Activated T-helper 17 cell treated with anti-CD3 and anti-CD28 coated beads, Interleukin-2, amount 50 U/mL, for 72 hours (primary cell): ENCODE measurements at places on chromosomes 3 and 15. TPM values are rescaled to one million over a fixed set of nuclear protein-coding genes. Genes with fewer than 3 reads are reported as not detected.

DNA sequence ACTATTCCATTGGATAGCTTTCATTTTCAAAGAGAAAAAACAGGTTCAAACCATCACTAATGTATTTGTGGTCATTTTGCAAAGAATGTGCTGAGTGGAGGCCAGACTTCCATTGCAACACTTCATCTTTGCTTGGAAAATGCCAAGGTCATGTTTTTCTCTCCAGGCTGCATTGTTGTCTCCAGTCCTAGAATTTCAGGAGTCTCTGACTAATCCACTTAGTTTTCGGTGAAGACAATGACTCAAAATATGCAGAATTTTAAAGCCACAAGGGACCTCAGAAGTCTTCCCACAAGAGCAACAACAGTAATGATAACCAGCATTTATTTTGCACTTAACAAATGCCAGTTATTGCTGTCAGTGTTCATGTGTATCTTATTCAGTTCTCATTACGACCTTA is 277.0 kb downstream of the RYR3 start:
- no peaks in the 10 kb centered on the region for H3K36me3 ChIP-seq
- no peak overlapping the region for H3K27ac ChIP-seq
- no peak overlapping the region for H3K4me3 ChIP-seq
- no peak for ATAC-seq
- H3K27me3 ChIP-seq = peaks cover 15% of the 10 kb centered on the region

DNA sequence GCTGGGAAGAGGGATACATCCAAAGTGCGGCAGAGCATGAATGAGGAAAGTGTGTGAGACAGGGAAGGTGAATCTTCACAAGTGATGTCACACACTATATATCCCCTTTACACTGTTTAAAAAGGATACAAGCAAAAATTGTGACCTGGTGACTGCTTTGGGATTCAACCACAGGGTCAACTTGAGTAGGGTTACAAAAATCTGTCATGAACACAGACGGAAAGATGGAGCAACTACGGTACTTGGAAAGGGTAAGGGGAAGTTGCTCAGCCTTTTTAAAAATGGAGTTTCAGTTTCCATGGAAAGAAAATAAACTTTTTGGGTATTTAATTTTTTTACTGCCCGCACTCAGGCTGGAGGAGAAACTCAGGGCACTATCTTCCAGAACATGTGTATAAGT is 60.3 kb downstream of the B3GNT5 start:
- H3K4me3 ChIP-seq = no peak overlapping the region
- peaks cover 69% of the 10 kb centered on the region for H3K36me3 ChIP-seq
- no peaks in the 10 kb centered on the region for H3K27me3 ChIP-seq
- no peak for ATAC-seq

The PIERCE2 gene
- not detected for total RNA-seq

The LRRIQ4 gene
- total RNA-seq = 0.13 TPM

- no peak overlapping the region for H3K4me3 ChIP-seq
- no peak for ATAC-seq
- peaks cover 13% of the 10 kb centered on the region for H3K27me3 ChIP-seq
- no peaks in the 10 kb centered on the region for H3K4me1 ChIP-seq
- no peak overlapping the region for H3K27ac ChIP-seq
These were observed 56.2 kb downstream of the QTRT2 start for GRCh38 chr3:114112696-114113095.

DNA sequence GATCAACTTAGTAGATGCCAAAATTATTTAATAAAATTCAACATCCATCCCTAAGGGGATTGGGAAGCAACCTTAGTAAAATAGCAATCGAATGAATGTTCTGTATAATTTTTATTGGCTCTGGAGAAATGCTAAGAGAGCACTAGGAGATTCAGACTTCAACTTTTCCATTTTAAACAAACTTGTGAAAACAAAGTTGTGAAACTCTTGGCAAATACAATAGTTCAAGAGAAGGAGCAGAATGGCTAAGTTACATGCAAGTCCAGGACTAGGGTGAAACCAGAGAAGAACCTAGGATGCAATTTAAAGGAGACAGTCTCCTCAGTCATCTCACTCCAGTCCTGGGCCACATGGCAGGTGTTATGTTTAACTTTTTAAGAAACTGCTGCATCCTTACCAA is 16.7 kb upstream of the ZNF280D start:
- H3K27ac ChIP-seq = no peak overlapping the region
- no peaks in the 10 kb centered on the region for H3K27me3 ChIP-seq
- no peaks in the 10 kb centered on the region for H3K36me3 ChIP-seq
- H3K4me1 ChIP-seq = no peaks in the 10 kb centered on the region

The IRAK2 gene
- 10.1 TPM for total RNA-seq

DNA sequence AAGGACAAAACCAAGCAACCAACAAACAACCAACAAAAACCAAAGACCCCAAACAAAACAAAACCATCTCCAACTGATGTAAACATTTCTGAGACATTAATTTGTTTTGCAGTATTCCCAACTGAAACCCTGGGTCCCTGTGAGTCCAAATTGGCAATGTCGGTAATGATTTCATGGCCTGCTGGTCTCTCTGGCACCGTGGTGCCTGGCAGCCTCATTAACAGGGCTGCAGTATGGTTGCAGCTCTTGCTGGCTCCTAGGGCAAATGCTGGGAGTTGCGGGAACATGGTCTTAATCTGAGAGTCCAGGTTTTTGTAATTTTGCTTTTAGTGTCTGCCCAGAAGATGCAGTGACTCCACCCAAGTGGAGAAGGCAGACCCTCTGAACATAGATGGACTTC is 128.3 kb downstream of the SV2B start:
- H3K27me3 ChIP-seq = peaks cover 30% of the 10 kb centered on the region
- H3K27ac ChIP-seq = no peak overlapping the region
- no peak overlapping the region for H3K4me3 ChIP-seq
- no peaks in the 10 kb centered on the region for H3K36me3 ChIP-seq
- ATAC-seq = no peak

DNA sequence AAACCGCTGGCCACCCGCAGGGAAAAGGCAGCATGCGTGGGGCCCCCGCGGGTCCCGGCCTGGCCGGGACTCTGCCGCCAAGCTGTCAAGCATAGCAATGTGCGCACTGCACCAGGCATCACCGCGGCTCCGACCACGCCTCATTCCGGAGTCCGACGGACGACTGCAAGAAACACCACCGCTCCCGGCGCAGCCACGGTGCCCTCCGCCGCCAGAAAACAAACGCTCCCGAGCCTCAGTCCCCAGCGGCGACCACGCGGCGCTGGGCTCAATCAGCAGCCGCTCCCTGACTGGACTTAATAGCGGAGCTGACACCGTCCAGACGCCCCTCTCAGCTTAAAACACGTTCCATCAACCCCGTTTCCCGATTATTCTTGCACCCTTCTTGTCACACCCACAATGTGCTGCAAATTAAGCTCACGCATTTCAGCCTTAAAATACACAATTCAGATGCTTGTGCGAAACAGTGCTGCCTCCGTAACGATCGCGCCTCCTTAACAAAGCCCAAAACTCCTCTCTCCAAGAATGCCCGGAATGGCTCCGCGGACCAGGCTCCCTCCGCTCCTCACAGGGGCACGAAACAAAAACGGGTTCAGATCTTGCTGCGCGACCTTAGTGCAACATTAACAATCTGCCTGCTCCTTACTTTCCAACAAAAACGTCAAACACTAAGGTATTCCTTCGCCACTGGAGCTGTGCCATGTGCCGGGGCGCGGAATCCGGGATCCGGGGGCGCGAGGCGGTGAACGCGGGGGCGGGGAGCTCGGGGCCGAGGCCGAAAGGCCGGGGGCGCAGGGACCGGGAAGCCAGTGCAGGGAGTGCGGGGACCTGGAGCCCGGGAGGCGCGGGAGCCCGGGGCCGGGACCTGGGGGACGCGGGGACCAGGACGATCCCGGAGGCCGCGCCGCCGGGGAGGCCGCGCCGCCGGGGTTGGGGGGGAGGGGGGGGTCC is 655 bp downstream of the CYFIP1 start:
- peaks cover 5% of the 10 kb centered on the region for H3K27me3 ChIP-seq
- peak; percentile 66 for ATAC-seq
- H3K4me1 ChIP-seq = peaks cover 15% of the 10 kb centered on the region
- H3K36me3 ChIP-seq = peaks cover 5% of the 10 kb centered on the region
- H3K27ac ChIP-seq = peak overlapping the region; percentile 68
- H3K4me3 ChIP-seq = peak overlapping the region; percentile 94

GRCh38 chr15:38872732-38873131 is 308.1 kb upstream of the RASGRP1 start:
- no peak for ATAC-seq
- H3K36me3 ChIP-seq = no peaks in the 10 kb centered on the region
- peaks cover 6% of the 10 kb centered on the region for H3K27me3 ChIP-seq
- no peak overlapping the region for H3K4me3 ChIP-seq

GRCh38 chr3:59751606-59752005 is 701.8 kb upstream of the CFAP20DC start:
- H3K27ac ChIP-seq = no peak overlapping the region
- no peaks in the 10 kb centered on the region for H3K36me3 ChIP-seq
- peaks cover 9% of the 10 kb centered on the region for H3K27me3 ChIP-seq
- no peak overlapping the region for H3K4me3 ChIP-seq

The TNFSF10 gene
- total RNA-seq = 33.6 TPM

The SOX2 gene
- total RNA-seq = 3.7 TPM
